AG08396 (cell line): ENCODE measurements at places on chromosomes 1 and 21.

DNA sequence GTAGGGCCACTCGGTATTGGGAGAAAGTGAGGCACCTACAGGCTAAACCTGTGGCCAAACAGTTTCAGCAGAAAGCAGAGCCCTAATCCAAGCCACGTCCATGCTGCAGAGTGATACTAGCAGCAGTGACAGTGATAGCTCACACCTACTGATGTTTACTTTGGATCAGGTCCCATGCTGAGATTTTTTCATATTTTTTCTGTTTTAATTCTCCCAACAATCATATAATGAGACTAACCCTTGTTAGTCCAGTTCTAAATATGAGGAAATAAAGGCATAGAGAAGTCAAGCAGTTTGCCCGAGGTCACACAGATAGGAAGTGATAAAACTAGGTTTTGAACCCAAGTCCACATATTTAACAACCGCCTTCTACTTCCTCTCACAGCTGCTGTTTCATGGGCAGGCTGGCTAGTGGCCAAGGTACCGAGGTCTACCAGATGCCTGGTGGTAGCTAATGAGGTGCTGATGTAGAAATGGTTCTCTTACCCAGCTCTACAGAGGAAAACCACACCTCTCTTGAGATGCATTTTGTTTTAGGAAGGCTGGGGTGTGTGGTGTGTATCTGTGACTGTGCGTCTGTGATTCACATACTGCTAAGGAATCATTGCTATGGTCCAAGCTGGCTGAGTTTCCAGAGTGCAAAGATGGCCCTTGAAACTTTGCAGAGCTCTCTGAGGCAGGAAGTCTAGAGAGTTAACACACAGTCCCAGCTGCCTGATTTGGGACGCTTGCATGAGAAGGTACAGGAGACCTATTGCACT, 80.3 kb upstream of the ARTN start:
- peak; percentile 48 for DNase-seq

GRCh38 chr1:30538993-30539867, 184.2 kb downstream of the MATN1 start:
- DNase-seq: no peak

- no peak for DNase-seq
Observed at GRCh38 chr1:211334986-211335385, 8.4 kb downstream of the TRAF5 start.

DNA sequence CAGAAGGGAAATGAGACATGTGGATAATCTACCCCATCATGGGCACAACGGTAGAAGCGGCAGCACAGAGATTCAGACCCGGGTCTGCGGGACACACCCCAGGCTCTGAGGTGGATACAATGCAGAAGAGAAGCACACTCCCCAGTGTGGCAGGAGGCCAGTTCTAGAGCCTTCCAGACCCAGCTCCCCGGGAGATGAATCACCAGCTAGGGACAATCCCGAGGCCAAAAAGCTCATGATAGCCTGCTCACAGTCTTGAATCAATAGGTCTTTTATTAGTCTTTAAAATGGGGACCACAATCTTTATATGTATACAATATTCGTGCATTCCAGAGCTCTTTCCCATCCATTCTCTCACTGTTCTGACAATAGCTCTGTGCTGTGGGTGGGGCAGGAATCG, 57.3 kb upstream of the DIRAS3 start:
- no peak for DNase-seq

- DNase-seq: no peak
Observed at GRCh38 chr1:173015629-173016028, 35.1 kb downstream of the TNFSF18 start.

- DNase-seq: peak; percentile 91
Observed at GRCh38 chr1:9004700-9005394, 21.4 kb downstream of the SLC2A7 start.

- no peak for DNase-seq
Observed at GRCh38 chr1:78471890-78472620, 18.7 kb upstream of the PTGFR start.

GRCh38 chr1:207808322-207808705, 56.5 kb downstream of the CD46 start:
- no peak for DNase-seq

GRCh38 chr1:84665703-84666317, 24.5 kb downstream of the SSX2IP start:
- DNase-seq: no peak
